Hematopoietic multipotent progenitor cell treated with erythropoietin and hydrocortisone succinate and interleukin-3 and kit ligand, for 4 days (in vitro differentiated cells): ENCODE measurements at places on chromosomes 2 and 18.

DNA sequence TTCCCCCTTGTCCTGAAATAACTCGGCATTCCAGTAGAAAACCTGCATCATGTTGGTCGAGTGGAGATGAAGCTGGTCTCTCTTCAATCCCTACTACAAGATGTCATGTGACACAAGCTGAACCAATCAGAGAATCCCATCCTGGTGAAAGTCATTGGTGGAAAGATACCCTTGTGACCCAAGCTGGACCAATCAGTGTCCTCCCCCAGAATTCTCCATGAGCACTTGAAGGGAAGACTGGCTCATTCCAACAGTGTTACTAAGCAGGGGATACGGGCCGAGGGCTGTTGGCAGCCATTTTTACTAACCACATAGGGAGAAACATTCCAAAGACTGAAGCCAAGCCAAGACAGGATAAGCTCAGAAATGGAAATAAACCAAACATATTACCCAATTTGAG, 298.3 kb downstream of the ICOS start:
- DNase-seq = no peak

DNA sequence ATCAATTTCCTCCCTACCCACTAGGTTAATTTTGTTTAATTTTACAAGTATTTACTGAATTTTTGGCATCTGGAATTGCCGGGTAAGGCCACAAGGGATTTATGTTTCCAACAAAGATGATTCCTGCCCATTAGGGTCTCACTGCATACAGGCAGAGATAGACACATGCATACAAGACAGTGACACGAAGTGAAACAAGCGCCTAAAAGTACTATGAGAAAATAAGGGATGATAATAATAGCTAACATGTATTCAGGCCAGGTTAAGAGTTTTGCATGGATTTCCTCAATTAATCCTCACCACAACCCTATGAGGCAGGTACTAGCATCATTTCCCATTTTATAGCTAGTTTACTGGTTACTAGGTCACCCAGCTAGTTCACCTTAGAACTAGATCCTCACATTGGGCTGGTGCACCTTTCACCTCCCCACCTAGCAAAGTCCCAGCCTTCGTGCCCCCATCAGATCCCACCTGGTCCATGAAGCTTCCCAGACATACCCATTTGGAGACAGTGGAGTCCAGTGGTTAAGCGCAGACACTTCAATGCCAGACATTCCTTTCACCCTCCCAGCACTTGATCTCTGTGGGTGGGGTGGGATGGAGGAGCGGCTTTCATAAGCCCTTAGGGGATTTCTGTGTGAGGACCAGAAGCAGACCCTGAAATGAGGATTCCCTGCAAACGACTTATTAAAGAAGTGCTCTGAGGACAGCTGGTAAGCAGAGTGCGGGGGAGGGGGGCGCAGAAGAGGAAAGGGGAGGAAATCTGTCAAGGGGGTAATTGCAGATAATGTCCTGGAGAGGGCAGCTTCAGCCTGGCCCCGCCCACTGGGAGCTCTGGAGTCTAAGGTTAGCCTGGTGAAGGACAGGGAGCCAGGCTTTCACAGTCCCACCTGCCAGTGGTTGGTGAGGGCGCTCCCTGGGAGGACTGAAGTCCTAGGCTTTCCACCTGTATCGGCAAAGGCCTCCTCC, 5.8 kb upstream of the DGUOK start:
- DNase-seq = peak; percentile 83

DNA sequence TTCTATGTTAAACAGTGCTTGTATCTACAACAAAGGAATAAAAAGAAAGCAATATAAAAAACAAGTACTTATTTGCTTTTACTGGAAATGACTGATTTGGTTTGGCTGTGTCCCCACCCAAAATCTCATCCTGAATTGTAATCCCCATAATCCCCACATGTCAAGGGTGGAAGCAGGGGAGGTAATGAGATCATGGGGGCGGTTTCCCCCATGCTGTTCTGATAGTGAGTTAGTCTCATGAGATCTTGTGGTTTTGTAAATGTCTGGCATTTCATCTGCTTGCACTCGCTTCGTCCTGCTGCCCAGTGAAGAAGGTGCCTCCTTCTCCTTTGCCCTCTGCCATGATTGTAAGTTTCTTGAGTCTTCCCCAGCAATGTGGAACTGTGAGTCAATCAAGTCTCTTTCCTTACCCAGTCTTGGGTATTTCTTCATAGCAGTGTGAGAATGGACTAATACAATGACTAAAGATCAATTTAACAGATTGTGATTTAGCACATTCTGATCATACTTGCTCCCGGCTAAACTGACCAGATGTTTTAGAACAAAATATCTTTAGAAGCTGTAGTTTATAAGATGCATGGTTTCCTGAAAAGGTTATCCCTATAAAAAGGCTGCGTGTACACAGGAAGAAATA, 19.9 kb downstream of the PTH2R start:
- DNase-seq = no peak

DNA sequence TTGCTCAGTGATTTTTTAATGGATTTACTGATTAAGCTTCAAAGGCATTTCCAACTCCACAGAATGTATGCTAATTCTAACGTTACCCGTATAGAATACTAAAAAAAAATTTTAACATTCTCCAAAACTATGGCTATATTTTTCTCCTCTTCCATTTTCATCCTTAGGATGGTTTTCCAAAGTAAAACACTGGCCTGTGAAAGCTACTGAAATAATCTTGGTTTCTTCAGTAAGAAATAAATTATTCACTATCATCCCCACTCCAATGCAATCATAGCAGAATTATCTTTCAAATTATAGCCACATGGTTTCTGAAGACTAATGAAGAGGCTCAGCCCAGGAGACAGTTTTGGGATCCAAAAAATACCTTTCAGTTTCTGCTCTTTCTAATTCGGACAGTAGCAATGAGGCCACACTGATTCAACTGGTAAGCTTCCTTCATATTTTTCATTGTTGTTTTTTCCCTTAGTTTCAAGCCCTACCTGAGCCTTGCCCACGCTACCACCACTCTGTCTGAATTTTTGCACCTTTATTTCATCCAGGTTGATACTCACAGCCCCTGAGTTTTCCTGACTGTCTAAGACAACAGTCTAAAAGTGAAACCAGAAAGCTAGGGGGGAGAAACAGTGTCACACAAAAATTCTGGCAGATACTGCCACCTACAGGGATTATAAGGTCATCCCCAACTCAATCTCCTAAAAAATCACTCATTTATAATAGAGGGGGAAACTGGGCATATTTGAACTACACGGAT, 887.9 kb downstream of the NRXN1 start:
- peak; percentile 84 for DNase-seq

DNA sequence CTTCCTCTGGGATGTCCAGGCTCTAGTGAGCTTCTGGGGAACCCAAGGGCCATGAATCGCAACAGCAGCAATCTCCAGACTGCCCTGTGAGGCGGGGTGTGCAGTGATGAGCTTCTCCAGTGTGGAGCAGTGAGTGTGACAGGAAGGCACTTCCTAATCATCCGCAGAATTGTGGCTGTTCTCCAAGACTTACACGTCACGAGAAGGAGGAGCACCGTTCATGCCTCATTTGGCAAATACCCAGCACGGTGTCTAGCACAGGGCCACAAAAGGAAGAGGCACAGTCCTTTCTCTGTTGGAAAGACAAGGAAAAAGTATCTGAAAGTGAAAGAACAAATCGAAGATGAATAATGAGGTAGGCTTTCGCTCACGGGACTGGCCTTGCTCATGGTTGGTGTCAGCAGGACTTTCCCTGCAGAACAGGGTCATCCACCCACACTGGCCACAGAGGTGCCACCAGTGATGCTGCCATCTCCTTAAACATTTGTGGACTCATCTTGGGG, 125.1 kb upstream of the HAAO start:
- peak; percentile 66 for DNase-seq

DNA sequence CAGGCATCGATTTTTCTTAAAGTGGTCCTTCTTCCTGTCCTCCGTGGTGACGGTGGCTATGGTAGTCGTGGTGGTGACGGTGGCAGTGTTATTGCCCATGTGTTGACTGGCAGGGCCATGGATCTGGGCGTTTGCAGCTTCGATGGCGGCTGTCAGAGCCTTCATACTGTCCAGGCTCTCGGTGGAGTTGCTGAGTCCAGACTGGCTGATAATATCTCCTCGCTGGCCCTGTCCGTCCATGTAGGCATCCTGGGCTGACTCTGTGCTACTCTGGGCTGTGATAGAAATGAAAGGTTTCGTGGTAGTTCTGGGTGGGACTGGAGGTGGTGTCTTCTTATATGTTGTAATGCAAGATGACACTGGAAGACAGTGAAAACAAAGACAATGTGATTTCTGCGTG, 131.9 kb downstream of the TGIF1 start:
- no peak for DNase-seq

- no peak for DNase-seq
These were observed 5.7 kb downstream of the CEP68 start for GRCh38 chr2:65061910-65062339.
